T47D (cell line): ENCODE measurements at places on chromosomes 1 and 21.

- DNase-seq, result peak; percentile 36
Observed at GRCh38 chr1:31764312-31765040, at the start of gene ADGRB2. ADGRB2 (minus strand) TSS chr1:31764340; CDS start chr1:31757221, 7,119 bp downstream.

- no peak for DNase-seq
Observed at GRCh38 chr1:185213091-185213490, 56.1 kb downstream of the SWT1 start.

DNA sequence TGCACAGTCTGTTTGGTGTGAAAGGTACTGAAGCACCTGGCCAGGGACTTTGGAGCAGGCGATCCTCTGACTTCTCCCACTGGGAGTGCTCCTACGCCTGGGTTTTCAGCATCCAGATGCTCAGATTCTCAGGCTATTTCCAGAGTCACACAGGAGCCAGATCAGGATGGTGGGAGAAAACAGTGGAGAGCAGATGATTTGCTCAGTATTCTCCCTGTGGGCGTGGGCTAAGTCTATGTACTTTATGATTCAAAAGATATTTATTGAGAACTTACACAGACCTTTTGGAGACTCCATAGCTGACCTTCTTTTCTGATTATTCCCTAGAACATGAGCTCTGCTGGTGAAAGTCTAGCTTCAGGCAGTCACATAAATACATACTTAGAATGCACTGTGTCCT, 134.6 kb downstream of the TENT5C start:
- DNase-seq, result peak; percentile 9

DNA sequence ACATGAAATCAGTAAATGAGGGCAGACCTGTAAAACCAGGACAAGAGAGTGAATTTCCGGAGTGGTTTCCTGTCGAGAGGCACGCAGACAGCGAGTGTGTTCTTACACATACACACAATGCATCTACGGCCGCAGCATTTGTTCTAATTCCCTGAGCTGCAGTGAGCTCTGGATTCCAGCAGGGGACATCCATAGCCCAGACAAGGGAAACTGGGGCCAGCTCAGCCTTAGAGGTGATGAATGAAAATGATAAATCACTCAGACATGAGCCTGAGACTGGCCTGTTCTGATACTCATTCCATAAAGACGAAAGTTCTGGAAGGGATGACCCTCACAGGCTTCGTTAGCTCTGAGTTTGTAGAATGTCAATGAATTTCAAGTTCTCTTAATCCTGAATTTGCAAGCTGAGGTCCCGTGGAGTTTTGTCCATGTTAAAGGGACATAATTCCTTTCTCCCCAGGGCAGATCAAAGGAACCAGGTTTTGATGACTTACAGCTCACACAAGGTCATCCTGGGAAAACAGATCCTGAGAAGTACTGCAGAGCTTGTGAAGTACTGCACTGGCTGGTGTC, 207.9 kb upstream of the C1orf87 start:
- peak; percentile 51 for DNase-seq

DNA sequence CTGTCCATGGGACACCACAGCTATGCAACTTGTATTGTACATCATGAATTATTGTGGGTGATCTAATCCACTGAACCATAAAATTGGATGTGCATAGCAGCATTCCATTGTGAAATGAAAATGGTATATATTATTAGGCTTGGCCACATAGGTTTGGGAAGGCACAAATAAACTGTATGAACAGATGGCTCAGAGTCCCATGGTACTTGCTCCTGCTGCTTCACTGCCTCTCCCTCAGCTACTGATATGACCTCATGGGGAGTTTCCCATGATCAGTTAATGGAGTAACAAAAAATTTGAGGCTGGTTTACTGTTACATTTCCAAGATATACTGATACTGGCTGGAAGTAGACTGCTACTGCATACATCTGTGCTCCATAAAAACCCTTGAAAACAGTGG, 152.7 kb upstream of the NEGR1 start:
- no peak for DNase-seq

DNA sequence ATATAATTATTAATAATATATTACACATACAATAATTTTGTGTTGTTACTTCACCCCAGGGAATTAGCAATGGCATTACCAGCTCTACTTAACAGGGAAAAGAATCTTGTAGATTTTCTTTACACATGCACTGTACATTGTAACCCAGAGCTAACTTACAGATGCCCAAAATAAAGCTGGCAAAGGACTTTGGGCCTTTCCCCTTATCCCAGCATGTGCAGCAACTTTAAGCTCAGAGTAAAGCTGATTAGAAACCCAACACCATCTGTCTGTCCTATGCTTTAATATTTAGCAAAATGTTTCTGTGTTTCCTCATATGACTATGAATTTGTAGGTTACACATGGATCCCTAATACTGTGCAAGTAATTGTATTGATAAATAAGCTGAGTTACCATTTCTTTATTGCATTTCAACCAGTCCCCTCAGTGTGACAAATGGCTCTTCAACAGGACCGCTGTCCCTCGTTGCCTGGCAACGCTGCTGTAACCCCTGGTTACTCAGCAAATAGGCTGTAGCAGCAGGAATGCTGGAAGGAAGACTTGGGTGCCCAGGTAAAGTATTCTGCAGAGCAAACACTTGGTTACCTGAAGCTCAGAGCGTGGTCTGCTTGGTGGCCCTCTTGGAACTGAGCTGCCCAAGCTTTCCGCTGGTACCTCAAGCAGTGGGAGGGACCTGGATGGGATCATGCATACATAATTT, at the start of gene USH2A:
TSS of gene USH2A (minus strand) at position 628 of the 700 bp plus-strand sequence. CDS start 1,112 bp downstream, outside the sequence.
- DNase-seq, result peak; percentile 54

DNA sequence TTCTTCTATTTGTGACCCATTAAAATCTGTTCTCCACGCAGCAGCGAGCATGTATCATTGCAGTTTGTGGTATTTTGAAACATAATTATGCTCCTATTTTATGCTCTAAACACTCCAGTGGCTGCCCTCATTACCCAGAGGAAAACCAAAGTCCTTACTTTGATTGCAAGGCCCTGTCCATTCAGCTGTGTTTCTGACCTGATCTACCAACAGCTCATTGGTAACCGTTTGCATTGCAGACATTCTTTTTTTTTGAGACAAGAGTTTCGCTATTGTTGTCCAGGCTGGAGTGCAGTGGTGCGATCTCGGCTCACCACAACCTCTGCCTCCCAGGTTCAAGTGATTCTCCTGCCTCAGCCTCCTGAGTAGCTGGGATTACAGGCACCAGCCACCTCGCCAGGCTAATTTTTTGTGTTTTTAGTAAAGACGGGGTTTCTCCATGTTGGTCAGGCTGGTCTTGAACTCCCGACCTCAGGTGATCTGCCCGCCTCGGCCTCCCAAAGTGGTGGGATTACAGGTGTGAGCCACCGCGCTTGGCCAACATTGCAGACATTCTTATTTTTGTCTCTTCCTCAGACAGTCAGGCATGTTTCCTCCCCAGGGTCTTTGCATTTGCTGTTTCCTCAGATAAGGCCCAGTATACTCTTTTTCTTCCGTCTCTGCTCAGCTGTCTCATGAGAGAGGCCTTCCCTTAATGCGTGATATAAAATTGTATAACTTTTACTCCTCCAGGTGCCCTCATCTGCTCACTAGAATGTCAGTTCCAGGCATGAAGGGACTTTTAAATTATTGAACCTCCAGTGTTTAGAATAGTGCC, 32.5 kb downstream of the THRAP3 start:
- DNase-seq, result no peak

DNA sequence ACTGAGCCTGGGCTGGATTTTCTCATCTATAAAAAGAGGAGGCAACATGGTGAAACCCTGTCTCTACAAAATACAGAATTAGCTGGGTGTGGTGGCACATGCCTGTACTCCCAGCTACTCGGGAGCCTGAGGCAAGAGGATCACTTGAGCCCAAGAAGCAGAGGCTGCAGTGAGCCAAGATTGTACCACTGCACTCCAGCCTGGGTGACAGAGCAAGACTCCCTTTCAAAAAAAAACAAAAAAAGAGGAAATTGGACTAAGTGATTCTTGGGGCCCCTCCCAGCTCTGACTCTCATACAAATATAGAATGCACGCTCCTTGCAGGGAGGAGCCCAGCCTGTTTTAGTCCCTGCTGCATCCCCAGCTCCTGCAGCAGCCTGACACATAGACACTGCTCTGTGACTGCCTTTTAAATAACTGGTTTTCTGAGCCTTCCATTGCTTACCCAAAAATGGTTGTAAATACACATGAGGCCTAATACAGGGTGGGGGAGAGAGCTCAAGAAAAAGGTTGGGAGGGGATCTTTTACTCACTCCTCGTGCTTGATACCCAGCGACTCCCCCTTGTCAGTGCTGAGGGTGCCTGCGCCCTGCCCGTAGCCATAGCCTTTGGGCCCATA, 17.2 kb downstream of the CSRP1 start:
- no peak for DNase-seq

GRCh38 chr1:57321776-57322175, 102.1 kb downstream of the DAB1 start:
- no peak for DNase-seq

DNA sequence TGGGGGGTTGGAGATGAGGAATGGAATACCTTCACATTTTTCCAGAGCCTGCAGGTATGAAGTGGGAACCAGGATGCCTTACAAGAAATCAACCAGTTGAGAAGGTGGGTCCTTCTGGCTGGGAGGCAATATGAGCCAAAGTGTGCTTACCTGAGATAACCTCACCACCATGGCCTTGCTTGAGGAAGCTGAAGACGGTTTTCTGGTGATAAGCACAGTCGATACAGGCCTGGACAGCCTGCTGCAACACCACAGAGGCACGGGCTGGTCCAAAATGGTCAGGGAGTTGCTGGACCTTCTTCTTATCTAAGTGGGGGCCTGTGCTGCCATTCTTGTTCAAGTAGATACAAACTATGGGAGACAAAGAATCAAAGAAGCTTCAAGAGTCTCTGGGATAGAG, 27.0 kb upstream of the SLFNL1 start:
- DNase-seq, result no peak

GRCh38 chr1:28973596-28974421, 59.4 kb downstream of the EPB41 start:
- no peak for DNase-seq

GRCh38 chr1:45802343-45803298, 791 bp upstream of the MAST2 start:
- DNase-seq, result no peak
